Stimulated activated naive B cell treated with anti-CD40 and anti-IgM and Interleukin-4, amounts not matched to agents 10 μg/mL and 1 μg/mL and 100 μg/mL, for 72 hours (primary cell): ENCODE measurements at places on chromosomes 5 and 9.

DNA sequence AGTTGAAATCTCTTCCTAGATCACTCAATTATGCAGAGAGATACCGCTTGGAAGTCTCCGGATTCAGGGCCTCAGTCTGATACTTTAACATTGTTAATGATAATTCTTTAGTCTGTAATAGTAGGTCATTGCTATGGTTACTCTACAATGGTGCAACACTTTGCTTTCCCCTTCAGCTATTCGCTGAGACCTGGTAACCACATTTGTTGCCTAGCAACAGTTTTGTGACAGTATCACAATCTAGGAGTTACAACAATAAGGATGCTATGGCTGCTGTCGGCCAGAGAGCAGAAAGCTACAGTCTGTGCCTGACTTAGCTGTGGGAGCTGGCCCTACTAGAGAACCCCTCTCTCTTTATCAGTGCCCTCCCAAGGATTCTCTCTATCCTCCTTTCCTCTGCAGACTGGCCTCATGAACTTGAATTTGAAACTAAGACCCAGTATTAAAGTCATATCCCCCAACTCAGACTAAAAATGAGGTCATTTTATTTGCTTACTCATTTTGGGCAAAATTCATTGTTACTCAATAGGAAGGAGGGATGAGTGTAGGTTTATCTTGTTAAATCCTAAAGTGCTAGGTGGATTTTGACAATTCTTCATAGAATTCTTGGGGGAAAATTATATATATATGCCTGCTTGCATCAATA is 39.3 kb downstream of the NR2F1 start:
- no peak for DNase-seq

- no peak for DNase-seq
These were observed 11.4 kb downstream of the ACTL7B start for GRCh38 chr9:108844391-108844790.

GRCh38 chr5:176132471-176133288 is 105.5 kb upstream of the SIMC1 start:
- DNase-seq: no peak

- no peak for DNase-seq
These were observed at the start of gene GAPT for GRCh38 chr5:58491216-58491892. GAPT (plus strand) TSS chr5:58491435; CDS start chr5:58494537, 3,102 bp downstream.

DNA sequence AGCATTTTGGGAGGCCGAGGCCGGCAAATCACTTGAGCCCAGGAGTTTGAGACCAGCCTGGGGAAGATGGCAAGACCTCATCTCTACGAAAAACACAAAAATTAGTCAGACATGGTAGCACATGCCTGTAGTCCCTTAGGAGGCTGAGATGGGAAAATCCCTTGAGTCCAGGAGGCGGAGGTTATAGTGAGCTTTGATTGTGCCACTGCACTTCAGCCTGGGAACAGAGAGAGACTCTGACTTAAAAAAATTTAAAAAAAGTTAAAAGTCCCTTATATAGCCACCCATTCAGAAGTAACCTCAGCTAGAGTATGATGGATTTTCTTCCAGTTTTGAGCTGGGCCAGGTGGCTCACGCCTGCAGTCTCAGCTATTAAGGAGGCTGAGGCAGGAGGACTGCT is 72.4 kb downstream of the UGCG start:
- DNase-seq: peak; percentile 41
